ENCODE measurements at places on chromosomes 2 and 18.
A peak's percentile ranks its signal among the peaks of the same experiment; 100 is the strongest.

DNA sequence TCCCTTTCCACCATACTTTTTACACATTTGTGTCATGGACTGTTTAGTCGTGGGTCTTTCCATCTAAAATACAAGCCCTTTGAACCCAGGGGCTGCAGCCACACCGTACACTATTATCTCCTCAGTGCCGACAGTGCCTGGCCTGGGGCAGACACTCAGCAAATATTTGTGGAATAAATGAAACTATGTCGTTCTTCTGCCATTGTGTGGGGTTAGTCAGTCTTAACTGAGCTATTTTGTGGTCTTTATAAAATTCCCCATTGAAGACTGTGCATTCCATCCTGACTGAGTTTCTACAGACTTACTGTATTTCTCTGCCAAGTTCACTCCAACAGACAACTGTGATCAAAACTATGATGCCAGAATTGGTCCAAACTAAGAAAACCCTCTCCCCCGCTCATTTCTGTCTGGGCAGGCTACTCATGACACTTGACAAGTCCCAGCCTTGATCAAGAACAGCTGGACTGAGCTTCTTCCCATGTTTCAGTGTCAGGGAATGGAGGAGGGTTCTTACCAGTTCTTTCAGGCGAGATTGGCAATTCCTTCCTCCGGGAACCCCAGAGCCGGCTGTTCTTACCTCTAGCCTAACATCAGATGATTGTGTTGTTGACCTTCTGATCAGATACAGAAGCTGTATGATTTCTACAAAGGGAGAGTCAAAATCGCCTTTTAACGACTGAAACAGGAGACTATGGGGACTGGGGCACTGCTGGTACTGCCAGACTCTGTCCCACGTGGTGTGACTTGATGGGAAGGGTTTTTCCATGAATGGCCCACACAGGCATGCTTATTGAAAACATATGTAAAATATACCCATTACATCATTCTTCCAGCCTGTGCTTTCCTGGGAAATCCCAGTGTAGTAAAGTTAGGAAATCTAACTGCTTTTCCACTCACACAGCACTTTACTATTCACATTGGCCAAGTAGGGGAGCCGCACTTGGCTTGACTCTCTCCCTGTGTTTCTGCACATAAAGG, 77.4 kb upstream of the NPAS2 start:
- peak; percentile 95 for DNase-seq

DNA sequence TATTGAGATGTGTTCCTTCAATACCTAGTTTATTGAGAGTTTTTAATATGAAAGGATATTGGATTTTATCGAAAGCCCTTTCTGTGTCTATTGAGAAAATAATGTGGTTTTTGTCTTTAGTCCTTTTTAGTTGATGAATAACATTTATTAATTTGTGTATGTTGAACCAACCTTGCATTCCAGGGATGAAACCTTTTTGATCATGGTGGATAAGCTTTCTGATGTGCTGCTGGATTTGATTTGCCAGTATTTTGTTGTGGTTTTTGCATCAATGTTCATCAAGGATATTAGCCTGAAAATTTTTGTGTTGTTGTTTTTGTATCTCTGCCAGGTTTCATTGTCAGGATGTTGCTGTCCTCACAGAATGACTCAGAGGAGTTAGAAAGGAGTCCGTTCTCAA, 1710.4 kb downstream of the SUCLG1 start:
- DNase-seq = no peak

- DNase-seq = no peak
Measured at GRCh38 chr18:26497866-26498265, 50.5 kb downstream of the KCTD1 start.

- DNase-seq = no peak
Measured at GRCh38 chr2:104538077-104538476, 315.8 kb upstream of the POU3F3 start.

DNA sequence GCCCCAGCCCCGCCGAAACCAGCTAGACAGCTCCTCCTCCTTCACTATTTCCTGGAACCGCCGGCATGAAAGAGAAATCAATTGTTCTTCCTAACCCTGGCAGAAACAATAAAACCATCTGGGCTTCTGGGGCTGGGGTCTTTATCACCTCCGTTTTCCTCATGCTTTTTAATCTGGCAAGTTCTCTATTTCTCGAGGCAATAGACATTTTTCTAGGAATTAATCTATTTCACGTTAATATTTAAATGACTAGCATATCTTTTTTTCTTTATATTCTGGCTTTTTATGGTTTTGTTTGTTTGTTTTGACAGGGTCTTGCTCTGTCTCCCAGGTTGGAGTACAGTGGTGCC, 1.4 kb upstream of the KIF1A start:
- DNase-seq = no peak

- peak; percentile 31 for DNase-seq
Measured at GRCh38 chr2:15675456-15676195, 84.0 kb downstream of the DDX1 start.

- DNase-seq = no peak
Measured at GRCh38 chr2:241317391-241317790, 1.7 kb downstream of the SEPTIN2 start.
